Stimulated activated CD4-positive, alpha-beta T cell treated with anti-CD3 and anti-CD28 coated beads, TNF-alpha, amount 100 ng/mL, for 1 hour (primary cell): ENCODE measurements at places on chromosomes 5 and 9.

DNA sequence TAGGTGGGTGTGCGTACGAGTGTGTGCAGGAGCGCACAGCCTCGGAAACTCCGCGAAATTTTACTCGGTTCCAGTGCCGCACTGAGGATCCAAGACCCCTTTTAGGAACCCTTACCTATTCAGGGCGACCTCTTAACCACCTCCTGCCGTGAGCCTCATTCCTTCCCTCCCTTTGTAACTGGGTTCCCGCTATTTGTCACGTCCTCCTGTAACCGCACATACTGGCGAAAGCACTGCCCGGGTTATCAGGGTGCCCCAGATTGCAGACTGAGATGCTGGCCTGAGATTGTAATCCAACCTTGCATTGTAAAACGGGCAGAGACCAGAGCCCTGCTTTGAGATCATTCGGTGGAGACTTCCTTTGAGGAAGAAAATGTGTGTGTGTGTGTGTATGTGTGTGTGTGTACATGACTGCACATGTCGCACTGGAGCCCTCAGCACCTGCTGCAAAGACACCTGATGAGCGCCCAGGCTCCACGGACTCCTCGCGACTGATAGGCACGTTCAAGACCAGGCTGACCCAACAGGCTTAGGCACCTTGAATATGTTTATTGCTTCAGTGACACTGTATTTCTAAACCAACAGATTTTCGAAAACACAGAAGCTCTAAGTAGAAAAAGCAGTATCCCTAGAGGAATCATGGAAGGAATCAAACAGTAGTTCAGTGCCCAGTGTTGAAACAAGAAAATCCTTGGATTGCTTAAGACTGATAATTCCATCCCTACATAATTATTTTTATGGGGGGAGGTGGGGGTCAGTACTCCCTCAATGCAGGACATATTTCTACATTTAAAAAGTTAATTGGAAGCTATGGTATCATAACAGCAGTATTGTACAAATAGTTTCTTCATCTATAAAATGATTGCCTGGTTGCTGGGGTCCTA is 86.5 kb upstream of the TNFAIP8 start:
- DNase-seq = no peak

DNA sequence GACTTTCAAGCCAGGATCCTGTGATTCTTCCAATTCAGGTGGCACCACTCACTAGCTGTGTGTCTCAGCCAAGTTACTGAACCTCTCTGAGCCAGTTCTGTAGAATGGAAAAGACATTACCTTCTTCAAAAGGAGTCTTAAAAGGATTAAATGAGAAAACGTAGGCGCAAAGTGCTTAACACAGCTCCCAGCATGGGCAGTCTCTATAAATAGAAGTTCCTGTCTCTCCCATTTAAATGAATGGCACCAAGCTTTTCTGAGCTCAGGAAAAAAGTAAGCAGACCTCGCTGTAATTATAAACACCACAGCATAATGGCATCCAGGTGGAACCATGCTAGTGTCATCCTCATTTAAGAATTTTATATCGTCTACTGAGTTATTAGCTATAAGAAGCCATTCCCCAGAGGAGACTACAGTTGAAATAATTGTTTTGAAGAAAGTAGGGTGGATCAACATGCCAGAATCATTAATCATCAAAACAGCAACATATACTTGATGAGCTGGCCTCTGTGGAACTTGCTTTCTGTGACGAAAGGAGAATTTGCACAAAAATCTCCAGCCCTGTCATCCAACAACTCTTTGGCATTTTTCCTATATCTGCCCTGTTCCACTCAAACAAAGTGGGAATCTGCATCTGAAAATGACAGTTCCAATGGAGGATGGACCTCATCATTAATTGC is 188.9 kb downstream of the SPOCK1 start:
- DNase-seq = no peak

GRCh38 chr5:39209924-39210323 is 9.4 kb downstream of the FYB1 start:
- peak; percentile 58 for DNase-seq

DNA sequence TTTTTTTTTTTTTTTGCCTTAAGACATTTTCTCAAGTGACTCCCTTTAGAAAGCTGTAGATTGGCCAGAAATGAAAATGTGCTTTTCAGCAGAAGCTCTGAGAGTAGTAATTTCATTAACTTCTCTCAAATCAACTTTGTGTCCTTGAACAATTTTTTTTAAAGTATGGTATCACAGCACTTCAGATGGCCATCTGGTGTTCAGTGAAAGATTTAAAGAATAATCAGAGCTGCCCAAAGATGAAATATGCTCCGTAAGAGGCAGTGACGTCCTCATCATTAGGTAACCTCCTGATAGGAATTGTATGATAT is 43.0 kb upstream of the PCAT7 start:
- no peak for DNase-seq

DNA sequence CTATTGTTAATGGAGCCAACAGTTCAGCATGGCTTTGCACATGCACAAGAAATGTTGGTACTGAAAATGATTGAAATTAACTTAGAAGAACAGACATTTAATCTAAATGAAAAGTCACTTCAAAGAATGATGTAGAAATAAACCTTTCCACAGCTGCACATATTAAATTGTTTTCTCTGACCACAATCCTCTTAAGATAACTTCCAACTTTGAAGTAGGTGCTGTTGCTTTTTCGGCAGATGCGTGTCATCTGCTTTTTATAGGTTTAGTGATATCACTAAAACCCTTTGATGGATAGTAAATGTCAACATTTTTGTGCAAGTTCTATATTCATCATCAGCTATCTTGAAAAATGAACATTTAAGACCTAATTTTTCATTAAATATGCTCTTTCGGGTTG is 25.3 kb upstream of the SLC1A3 start:
- DNase-seq = no peak

DNA sequence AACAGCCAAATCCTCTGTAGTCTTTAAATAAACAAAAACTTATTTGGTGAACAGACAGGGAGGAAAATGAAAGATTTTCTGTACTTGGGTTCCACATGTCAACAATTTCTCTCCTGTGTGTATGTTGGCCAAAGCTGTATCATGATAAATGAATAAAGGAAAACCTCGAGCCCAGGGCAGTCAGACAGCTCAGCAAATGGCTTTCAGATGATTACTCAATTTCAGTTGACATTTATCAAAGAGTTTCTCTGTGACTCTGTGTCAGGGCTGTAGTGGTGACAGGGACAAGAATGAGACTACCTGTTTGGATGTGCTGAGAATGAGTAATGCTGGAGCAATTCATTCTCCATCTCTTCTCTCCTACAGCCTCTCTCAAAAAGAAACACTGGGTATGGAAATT is 45.7 kb upstream of the PTGS1 start:
- DNase-seq = no peak

DNA sequence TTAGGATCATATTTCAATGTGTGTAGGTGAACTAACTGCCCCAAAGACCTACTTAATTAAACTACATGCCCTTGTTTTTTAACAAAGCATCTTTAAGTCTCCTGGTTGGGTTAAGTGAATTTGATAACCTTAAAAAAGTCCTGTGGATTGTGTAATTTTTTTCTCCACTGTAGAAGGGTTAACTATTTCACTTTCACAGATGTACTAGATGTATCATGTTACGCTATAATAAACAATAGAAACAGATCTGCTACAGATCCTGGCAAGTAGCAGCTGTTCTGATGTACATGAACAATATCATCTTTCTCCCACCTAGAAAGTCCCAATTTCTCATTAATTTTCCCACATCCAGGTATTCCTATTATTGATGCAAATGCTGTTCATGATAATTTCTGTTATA is 18.9 kb downstream of the KIF24 start:
- no peak for DNase-seq

GRCh38 chr5:7043797-7044196 is 330.6 kb downstream of the TENT4A start:
- DNase-seq = no peak

DNA sequence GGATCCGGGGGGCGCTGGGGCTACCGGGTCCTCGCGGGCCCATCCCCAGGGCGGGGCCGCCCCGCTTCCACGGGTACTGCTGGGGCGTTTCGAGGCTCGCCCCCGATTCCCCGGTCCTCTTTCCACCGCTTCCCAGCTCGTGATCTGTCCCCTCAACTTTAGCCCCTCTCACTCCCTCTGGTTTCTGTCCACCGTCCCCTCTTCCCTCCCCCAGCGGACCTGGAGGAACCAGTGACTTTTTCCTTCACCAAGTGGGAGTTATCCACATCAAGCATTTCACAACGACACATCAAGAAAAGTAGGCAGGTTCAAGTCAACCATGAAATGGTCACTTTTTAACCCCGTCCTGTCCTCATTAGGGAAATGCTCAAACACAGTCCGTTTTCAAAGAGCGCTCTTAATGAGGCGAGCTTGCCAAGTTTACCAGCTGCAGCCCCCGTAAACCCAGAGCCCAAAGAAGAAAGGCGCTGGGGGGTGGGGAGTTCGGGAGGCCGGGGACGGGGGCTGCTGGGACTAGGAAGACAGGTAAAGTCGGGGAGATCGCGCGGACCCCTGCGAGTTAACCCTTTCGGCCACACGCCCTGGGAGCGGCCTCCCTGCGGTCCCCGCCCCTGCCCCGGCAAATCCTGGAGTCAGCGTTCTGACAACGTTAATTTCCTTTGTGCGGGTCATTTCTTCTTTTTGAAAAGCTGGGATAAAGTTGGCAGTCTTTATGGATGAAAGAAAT is 2.1 kb upstream of the NFIB start:
- DNase-seq = no peak

DNA sequence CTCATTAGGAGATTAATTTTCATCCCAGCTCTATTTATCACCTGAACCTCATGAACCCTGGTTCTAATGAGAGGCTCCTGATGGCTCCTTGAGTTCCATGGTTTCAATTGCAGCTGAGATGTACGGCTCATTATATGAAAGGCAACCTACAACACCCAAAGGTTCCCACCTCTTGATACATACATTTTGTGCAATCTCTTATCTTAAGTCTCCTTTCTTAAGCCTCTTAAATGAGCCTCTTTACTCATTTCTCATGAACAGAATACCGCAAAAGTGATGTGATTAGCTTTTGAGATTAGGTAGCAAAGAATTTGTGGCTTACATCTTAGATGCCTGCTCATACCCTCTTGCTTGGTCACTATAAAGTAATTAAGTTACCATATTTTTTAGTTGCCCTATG is 1964.0 kb upstream of the CDH6 start:
- DNase-seq = no peak

- no peak for DNase-seq
These were observed 542.0 kb upstream of the TRPC7 start for GRCh38 chr5:136907371-136907770.

DNA sequence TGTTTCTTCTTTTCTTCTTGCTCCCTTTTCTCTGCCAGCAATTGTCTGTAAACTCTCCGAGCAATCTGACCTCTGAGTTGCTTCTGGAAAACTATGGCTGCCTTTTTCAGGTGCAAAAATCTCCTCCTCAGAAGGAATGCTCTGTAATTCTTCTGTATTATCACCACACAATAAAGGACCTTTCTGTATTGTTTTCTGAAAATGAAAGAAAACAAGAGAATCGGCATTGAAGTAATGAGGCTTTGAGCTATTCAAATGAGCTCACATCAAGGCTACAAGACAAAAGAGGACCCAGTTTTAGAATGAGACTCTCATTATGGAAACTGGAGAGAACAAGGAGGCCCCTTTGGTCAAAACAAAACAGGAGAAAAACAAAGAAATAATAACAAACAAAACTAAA is 86.2 kb upstream of the RETREG1 start:
- DNase-seq = no peak

DNA sequence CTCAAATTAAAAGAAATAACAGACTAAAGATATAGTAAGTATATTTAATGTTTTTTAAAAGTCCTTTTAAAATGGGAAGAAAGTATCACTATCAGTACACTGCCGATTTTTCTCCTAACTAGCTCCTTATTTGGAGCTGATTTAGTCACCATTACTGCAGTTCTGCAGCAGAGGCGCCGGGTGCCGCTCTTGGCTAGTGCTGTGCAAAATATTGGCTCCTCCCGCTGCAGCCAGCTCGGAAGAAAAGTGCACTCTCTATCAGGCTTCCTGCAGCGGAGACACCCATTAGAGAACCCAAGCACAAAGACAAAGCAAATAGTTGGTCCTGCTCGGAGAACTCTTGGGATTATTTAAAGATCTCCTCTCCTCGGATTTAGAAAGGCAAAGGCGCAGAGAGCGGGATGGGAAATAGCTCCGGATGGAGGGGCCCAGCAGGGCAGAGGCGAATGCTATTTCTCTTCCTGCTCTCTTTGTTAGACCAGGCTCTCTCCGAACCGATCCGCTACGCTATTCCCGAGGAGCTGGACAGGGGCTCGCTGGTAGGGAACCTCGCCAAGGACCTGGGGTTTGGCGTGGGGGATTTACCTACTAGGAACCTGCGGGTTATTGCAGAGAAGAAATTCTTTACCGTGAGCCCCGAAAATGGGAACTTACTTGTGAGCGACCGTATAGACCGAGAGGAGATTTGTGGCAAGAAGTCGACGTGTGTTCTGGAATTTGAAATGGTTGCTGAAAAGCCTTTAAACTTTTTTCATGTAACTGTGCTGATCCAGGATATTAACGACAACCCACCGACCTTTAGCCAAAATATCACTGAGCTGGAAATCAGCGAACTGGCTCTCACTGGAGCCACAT is at the start of gene PCDHGB3:
Gene PCDHGB3 (plus strand): TSS at position 249 of the 855 bp plus-strand sequence. CDS start 153 bp downstream, at position 402.
- DNase-seq = no peak

GRCh38 chr5:157732596-157733262 is 1.5 kb downstream of the THG1L start:
- DNase-seq = no peak

GRCh38 chr9:19781240-19781639 is 7.6 kb downstream of the SLC24A2 start:
- no peak for DNase-seq

- no peak for DNase-seq
These were observed 1.1 kb downstream of the PCDHAC2 start for GRCh38 chr5:140967226-140967893.

DNA sequence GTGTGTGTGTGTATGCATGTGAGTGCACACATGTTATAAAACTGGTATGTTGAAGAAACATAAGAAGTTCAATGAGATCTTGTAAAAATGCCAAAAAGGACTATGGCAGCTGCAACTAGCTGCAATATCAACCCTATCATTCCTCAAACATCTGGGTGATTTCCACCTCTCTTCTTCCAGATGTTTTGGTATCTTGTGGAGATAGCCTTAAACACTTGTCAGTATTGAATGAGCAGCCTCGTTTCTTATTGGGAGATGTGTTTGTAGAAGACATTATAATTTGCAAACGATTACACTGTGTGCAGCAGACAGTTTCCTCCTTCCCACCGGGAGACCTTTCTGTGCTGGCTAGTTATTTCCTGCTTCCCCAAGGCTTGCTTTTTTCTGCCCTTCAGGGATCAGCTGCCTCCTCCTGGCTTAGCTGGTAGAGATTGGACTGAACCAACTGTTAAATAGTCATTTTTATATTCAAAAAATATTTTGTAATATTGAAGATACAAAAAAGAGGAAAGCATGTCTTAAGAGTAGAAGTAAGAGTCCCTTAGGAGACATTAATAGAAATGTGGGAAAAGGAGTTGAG is 168.4 kb upstream of the MPDZ start:
- no peak for DNase-seq

- DNase-seq = no peak
These were observed 268.4 kb downstream of the ELAVL2 start for GRCh38 chr9:23557689-23558088.

GRCh38 chr9:133362359-133363044 is 6.2 kb downstream of the SURF2 start:
- DNase-seq = no peak
